ENCODE measurements at places on chromosomes 1 and 21. TPM values are rescaled to one million over a fixed set of nuclear protein-coding genes. Genes with fewer than 3 reads are reported as not detected.

The IL19 gene
- not detected for total RNA-seq

The CELA3A gene
- total RNA-seq, result not detected

The TAL1 gene
- 1.9 TPM for total RNA-seq

The YIPF1 gene
- 13.4 TPM for total RNA-seq

Measured in cardiac septum (tissue), 1 donor.